ENCODE measurements at places on chromosomes 13 and 19.

- DNase-seq, result no peak
Observed at GRCh38 chr13:75400775-75401174, 81.2 kb downstream of the TBC1D4 start.

DNA sequence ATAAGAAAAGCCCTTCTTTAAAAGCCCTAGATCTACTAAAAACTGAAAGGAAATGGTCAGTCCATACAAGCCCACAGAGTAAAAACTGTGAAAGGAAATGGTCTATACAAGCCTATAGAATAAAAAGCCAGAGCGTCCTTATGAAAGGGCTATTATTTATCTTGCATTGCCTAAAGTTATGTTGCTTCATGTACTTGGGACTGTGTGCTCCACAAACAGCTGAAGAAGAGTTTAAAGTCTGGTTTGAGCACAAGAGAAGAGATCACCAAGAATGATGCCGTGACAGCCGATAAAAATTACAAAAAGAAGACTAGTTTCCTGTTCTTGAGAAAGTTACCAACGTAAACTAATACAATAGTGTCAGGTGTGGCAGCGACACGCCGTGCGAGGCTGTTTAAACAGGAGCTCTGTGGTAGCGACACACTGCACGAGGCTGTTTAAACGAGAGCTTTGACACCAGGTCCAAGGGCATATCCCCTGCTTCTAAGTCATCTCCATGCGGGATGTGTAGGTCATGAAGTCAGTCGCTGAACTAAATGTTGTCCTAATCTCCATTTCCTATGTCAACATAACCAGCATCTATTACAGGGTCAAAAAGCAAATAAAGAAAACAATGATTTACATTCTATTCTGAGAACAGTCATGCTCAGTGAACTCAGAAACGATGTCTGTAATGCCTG lies 24.9 kb downstream of the PCID2 start:
- no peak for DNase-seq

DNA sequence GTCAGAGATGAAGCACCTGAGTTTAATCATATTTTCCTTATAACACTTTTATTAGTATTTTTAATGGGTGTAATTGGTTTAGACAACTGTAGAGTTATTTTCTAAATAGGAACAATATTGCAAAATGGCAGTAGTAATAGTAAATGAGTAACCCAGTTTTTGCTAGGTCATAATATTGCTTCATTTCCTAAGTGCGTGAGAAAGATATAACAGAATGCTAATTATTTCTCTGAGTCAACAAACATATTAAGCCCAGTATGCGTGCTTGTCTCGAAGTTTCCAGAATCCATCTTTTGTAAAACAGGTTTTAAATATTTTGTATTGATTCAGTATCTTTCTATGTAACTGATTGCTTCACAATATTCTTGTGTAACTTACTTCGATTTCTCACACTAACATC lies 315.3 kb downstream of the MYO16 start:
- DNase-seq, result no peak

DNA sequence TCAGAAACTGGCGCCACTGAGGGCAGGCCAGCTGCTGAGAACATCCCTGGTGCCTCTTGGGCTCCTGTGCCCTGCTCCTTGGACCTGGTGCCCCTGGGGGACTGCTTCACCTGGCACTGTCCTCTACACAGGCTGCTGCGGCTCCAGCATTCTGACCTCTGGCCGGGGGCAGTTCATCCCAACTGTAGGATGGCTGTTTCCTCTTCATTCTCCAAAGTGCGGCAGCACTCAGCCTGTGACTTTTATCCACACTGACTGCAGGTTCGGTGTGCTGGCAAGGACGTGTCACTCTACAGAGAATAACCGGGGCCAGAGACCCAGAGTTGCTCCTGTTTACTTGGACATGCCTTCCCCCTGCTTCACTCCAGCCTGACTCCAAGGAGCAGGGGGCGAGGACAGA lies 7.6 kb upstream of the ANKRD10 start:
- DNase-seq, result no peak

DNA sequence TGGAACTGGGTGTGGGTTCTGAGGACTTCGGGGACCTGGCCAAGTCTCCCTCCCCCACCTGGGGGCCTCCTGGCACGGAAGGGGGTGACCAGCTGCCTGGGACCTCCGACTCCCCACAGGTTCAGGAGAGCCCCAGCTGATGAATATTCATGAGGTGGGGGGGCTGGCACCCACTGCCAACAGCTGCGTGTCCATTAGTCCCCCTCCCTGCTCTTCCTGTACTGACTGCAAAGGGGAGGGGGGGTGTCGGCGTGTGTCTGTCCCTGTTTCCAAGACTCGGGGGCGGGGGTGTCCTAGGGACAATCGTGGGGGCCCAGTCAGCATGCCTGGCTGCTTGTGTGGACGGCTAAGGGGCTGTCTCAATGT lies 10.6 kb upstream of the NFIX start:
- DNase-seq, result no peak

Data from stimulated activated CD8-positive, alpha-beta memory T cell treated with anti-CD3 and anti-CD28 coated beads, Interleukin-7, amount 100 ng/mL, for 4 hours (primary cell).